KBM-7 (cell line): ENCODE measurements at places on chromosomes 2 and 18.

DNA sequence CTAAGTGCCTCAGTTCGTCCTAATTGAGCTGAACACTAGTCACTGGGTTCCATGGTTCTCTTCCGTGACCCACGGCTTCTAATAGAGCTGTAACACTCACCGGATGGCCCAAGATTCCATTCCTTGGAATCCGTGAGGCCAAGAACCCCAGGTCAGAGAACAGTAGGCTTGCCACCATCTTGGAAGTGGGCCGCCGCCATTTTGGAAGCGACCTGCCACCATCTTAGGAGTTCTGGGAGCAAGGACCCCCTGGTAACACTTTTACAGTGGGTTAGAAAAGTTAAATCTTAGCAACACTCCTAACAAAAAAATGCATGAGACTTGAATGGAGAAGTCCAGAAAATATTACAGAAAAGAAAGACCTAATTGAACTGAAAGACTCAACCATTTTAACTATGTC, 84.5 kb downstream of the TMEM18 start:
- no peak for DNase-seq

GRCh38 chr2:237524631-237525030, 37.6 kb downstream of the MLPH start:
- no peak for DNase-seq

DNA sequence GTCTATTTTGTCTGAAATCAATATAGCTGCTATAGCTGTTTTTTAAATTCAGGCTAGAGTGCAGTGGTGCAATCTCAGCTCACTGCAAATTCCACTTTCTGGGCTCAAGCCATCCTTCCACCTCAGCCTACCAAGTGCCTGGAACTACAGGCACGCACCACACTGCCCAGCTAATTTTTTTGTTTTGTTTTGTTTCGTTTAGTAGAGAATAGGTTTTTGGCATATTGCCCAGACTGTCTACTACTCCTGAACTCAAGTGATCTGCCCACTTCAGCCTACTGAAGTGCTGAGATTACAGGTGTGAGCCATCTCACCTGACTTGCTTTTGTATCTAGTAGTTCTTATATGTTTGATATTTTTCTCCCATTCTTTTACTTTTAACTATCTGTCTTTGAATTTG, 259.7 kb downstream of the CDH19 start:
- DNase-seq: no peak

DNA sequence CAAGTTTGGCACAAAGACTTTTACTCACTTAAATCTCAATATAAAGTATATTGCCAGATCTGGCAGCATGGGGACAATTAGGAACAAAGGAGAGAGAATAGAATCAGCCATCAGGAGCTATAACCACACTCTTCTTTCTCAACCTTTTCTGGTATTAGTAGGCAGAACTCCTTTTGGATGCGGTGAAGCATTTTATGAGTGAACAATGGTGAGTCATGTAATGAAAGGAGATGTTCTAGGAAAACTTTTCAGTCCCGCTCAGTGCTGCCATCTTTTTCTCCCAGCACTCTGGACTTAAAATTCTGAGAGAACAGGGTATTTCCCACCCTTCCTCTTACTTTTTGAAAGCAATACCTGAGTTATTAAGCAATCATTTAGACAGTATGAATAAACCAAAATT, 32.2 kb downstream of the PLEKHA3 start:
- DNase-seq: no peak

GRCh38 chr18:50056185-50056584, 138.8 kb downstream of the MYO5B start:
- DNase-seq: no peak

- peak; percentile 38 for DNase-seq
Observed at GRCh38 chr2:142220901-142221300, 90.1 kb upstream of the LRP1B start.
